Right ventricle myocardium inferior (tissue), 1 donor: ENCODE measurements at places on chromosomes 2 and 18. TPM values are rescaled to one million over a fixed set of nuclear protein-coding genes. Genes with fewer than 3 reads are reported as not detected.

- no peak for DNase-seq
These were observed 246.5 kb downstream of the LDLRAD4 start for GRCh38 chr18:13465124-13465446.

Gene SP140
- total RNA-seq, result 0.32 TPM

GRCh38 chr2:67486041-67486796 is 89.1 kb downstream of the ETAA1 start:
- DNase-seq, result no peak

Gene C1QL2
- total RNA-seq, result not detected

Gene SERPINB12
- not detected for total RNA-seq

GRCh38 chr2:149132901-149133300 is 94.4 kb downstream of the LYPD6B start:
- DNase-seq, result no peak

- DNase-seq, result no peak
These were observed 89.7 kb upstream of the CXCR4 start for GRCh38 chr2:136207665-136208064.

- DNase-seq, result no peak
These were observed 27.8 kb downstream of the MBD5 start for GRCh38 chr2:148048475-148049221.

Gene VWC2L
- total RNA-seq, result not detected

Gene NT5C1B
- not detected for total RNA-seq

Gene RAB6D
- not detected for total RNA-seq

- DNase-seq, result no peak
These were observed 71.8 kb upstream of the HS6ST1 start for GRCh38 chr2:128390256-128390990.

- DNase-seq, result no peak
These were observed 15.9 kb downstream of the POLI start for GRCh38 chr18:54284981-54285785.

GRCh38 chr2:25376750-25377621 is 35.3 kb upstream of the DNMT3A start:
- DNase-seq, result peak; percentile 90

- no peak for DNase-seq
These were observed 10.6 kb downstream of the CUL3 start for GRCh38 chr2:224574423-224575084.
